ENCODE measurements at places on chromosomes 2 and 18.

- DNase-seq = peak; percentile 53
Measured at GRCh38 chr2:28895189-28895893, 874 bp downstream of the WDR43 start.

DNA sequence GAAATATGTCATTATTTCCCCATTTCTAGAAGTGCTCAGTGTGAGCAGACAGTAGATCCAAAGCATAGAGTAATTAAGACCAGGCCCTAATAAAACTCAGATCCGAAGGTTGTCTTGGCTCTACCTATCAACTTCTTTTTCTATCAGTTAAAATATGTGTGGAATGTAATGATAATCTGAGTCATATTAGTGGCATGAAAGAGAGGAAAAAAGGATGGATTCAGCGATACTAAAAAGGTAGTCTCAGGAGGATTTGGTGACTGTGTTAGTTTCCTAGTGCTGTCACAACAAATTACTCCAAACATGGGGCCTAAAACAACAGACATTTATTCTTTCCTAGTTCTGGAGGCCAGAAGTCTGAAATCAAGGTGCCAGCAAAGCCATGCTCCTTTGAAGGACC, 103.7 kb upstream of the NABP1 start:
- no peak for DNase-seq

DNA sequence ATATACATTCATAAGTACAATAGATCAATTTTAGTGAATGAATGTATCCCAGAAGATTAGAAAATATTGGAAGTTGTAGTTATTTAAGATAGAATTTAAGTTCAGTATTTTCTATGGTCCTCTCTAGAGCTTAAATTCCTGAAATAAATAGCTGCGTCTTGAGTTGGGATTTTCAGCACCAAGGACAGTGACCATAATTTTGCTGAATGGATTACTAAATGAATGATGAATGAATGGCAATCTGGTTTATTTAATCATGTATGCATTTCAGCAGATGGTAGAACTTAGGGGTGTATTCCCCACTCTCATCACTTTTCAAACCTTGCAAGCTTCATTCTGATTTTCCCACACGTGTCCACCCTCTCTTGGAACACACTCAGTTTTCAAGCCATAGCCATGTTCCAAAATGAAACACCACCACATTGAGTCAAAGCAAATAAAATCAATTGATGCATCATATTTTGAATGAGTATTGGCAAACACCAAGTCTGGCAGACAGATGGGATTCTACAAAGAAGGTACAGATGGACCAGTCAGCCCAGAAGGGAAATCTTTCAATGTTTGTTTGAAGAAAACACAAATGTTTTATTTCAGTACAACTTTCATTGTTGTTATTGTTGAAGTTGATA, 362.2 kb upstream of the NXPH2 start:
- peak; percentile 21 for DNase-seq

DNA sequence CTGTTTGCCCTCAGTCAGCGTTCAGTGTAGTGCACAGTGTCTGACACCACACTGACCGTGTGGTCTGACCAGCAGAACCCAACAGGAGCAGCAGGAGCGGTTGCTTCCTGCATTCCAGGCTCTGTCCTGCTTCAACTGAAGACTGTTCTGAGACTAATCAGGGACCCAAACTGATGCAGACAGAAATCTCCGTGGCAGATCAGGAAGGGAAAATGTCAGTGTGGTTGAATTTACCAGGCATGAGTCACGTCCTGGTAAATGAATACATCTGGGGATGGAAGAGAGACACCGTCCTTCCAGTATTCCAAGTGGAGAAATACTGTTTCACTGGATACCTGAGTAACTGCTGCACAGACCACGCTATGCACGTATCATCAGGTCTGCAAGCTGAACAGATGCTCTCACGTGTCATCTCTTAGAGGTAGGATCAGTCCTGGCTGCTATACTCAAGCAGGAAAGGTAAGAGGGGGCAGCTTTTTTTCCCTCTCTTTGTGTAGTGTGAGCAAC, 223.6 kb upstream of the EPAS1 start:
- peak; percentile 96 for DNase-seq

DNA sequence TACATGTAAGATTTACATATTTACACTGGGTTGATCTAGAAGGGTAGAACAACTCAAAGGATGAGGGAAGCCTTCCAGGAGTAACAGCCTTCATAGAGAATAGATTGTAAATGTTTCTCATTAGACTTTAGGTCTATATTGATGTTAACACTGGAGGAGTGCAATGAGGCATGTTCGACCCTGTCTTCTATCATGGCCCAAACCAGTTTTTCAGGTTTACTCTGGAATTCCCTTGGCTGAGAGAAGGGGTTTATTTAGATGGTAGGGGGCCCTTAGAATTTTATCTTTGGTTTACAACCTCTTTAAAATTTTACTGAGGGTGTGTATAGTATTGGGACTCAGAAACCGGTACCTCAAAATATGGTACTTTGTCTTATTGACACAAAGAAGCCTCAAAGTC, 634.9 kb upstream of the PIK3C3 start:
- no peak for DNase-seq

- DNase-seq = peak; percentile 80
Measured at GRCh38 chr18:45164551-45164950, 450.7 kb upstream of the SLC14A2 start.

DNA sequence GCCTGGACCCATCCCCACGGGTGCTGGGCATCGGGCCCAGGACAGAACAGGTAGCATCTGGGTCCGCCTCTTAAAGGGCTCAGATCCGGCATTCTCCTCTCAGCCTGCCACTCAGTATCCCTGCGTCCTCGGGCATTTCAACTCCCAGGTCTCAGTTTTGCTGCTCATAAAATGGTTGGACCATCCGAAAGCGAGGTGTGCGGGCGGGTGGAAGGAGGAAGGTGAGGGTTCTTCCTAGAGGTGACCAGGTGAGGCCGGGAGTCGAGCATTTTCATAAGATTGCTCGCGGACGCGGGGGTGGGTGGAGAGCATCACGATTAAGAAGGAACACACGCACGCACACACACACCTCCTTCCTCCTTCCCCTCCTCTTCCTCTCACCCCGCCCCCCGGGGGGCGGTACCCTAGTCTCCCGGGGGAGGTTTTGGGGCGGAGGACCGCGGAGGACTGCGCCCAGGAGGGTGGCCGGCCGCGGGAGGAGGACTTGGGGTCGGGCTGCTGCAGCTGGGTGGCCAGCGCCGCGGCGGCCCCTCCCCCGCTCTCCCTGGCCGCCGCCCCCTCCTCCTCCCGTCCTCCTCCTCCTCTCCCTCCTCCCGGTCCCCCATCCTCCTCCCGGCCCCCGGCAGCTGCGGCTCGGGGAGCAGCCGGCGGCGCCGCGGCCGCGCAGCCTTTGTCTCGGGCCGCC, 97.9 kb upstream of the GPR45 start:
- DNase-seq = no peak

DNA sequence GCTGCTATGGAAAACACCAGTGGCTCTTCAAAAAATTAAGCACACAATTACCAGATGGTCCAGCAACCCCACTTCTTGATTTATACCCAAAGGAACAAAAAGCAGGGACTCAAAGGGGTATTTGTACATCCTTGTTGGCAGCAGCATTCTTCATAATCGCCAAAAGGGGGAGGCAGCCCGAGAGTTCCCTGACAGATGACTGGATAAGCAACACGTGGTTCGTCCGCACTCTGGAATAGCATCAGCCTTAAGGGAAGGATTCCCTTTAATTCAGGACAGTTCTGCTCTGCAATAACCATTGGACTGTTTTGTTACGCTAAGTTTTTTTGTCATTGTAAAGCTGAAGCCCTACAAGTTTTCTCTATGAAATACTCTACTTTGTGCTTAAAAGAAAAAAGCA, 76.7 kb upstream of the TWIST2 start:
- peak; percentile 79 for DNase-seq

DNA sequence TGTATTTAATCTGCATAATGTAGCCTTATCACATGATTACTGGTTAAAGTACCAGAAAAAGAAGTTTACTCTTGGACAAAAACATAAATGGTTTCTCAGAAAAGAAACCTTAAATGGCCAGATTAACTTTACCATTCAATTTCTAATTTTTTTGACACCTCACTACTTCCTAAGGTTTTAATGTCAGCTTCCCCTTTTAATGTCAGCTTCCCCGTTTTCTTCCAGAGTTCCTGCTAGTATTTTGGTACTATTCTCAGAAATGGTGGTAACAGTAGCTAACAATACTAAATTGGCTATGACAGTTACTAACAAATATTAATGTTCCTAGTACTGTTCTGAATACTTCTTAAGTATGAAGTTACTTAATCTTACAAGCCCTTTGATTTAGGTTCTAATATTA, 22.4 kb upstream of the SLC8A1 start:
- no peak for DNase-seq

- DNase-seq = no peak
Measured at GRCh38 chr2:158988501-158988900, 20.1 kb downstream of the TANC1 start.

DNA sequence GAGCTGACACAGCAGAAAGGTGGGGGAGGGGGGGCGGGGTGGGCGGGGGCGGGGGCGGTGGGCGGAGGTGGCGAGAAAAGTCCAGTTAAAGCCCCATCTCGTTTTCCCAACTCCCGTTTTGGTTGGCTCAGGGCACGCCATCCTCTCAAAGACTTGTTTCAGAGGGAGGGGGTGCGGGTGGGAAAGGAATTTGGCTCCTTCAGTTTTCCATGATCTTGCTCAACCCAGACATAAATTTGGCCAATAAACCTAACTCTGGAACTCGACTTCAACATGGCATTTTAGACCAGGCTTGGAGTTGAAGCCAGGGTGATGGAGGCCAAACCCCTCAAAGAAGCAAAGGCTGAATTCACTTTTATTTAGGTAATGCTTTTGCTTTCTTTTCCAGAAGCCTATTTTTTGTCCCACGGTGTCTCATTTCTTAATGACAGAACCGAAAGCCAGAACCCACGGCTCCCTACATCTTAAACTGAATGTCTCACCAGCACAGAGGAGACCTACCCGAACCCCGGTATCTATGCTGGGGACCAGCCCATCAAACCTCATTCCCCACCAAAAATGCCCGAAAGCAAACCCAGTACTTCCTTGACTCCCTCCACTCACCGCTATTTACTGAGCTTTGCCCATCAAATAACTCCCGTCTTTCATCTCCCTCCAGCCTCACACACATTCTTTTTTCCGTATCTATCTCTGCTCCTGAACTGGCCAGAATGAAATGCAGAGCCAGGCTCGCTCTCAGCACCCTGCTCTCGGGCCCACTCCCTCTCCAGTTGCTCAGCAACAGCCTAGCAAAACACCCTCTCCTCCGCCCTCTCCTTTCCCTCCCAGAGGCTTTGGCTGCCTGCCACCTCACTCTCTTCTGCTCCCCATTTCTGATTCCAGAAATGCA, 4.3 kb downstream of the IGFBP5 start:
- DNase-seq = peak; percentile 30

All from fibroblast of mammary gland (primary cell).